AG09319 (cell line): ENCODE measurements at places on chromosomes 1 and 21.

- DNase-seq: peak; percentile 46
These were observed 39.9 kb upstream of the ABCA4 start for GRCh38 chr1:94160811-94161210.

DNA sequence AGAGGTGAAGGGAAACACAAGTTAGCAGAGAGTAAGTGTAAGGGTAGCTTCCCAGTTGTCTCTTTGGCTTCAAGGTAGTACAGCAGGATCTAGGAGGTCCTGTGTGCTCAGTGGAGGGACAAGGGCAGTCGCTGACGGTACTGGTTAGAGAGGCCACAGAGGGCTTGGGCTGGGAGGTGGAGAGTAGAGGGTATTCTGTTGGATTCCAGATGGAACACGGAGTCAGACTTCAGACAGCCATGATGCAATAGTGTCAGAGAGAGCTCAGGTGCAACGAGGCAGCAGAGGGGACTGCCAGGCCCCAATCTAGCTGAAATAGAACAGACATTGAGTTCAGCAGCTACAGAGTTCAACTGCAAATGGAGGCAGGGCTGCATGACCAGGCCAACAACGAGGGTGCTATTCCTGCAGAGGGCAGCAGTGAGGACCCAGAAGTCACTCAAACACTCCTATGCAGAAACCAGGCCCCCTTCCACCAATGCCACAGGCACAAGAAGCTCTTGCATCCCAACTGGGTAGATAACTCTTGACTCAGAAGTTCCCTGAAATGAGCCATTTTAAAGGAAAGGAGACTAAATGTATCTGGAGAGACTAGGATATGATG lies 325.0 kb upstream of the ESRRG start:
- no peak for DNase-seq

DNA sequence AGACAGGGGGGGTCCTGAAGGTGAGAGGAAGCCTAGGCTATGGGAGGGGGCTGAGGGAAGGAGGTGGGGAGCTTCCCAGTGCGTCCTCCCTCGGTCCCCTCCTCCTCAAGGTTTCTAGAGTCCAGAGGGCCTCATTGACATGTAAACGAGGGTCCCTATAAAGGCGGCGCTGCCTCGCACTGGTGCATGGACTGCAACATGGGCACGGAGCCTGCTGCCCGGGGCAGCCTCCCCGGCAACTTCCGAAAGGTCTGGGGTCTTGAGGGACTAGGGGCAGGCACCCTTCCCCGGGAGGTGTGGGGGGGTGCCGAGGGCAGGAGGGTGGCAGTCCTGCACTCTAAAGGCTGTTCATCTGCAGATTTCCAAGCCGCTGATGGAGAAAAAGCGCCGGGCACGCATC lies at the start of gene HES3:
TSS of gene HES3 (plus strand) at position 187 of the 400 bp plus-strand sequence. CDS start at position 374, 187 bp downstream.
- DNase-seq: no peak

GRCh38 chr1:70497152-70497551 lies 86.1 kb downstream of the CTH start:
- no peak for DNase-seq

GRCh38 chr1:30912913-30913652 lies 4.5 kb upstream of the SDC3 start:
- no peak for DNase-seq

GRCh38 chr1:209154912-209155311 lies 428.6 kb upstream of the CAMK1G start:
- DNase-seq: no peak

- DNase-seq: no peak
These were observed 93.0 kb downstream of the USH2A start for GRCh38 chr1:216330262-216330661.

- no peak for DNase-seq
These were observed 51.7 kb upstream of the SCMH1 start for GRCh38 chr1:41293779-41294178.

DNA sequence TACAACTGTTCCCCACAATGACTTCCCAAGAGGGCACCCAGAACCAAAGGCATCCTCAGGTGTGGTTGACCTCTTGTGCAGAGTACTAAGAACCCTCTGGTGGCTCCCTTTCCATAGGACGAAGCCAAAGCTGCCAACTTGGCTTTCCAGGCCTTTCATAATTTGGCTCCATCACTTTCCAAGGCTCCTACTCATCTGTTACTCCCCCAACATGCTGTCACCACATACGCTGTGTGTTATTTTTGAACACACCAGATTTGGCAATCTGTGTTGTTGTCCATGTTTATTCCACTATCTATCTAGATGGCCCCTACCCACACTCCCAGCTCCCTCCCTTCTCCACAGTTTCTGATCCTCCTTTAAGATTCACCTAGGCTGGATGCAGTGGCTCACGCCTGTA lies 10.2 kb upstream of the NKAIN1 start:
- DNase-seq: no peak

GRCh38 chr1:3119061-3119460 lies 50.1 kb downstream of the PRDM16 start:
- DNase-seq: no peak

GRCh38 chr21:21740207-21740606 lies 742.0 kb downstream of the NCAM2 start:
- DNase-seq: no peak

- no peak for DNase-seq
These were observed 2.0 kb downstream of the LORICRIN start for GRCh38 chr1:153261281-153262069.

- no peak for DNase-seq
These were observed 33.7 kb upstream of the KCNA2 start for GRCh38 chr1:110639724-110640386.

DNA sequence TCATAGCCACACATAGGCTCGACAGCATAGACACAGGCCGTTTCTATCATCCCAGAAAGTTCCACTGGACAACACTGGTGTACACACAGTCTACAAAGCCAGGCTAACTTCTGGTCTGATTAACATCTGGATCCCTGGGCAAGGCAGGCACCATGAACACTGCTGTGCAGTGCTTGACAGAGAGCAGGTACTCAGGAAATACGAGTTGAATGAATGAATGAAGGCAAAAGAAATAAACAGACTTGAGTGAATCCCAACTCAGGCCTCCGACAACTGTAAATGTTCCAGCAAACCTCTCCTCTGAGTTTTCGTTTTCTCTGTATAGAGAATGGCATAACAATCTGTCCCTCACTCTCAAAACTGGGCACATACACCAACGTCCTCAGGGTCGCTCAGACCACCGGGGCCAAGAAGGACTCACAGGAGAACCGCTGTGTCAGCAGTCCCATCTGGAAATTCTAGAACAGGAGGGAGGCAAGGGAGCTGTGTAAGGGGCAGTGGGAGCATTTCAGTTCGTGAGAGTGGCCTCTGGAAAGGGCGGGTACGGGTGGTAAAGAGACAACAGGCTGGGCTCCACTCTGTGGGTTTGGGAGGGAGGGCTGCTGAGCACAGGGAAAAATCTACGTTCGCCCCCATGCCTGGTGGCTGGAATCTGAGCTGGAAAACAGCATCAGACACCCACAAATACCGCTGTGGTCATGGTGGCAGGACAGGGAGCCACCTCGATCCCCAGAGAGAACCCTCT lies 15.1 kb upstream of the ECE1 start:
- DNase-seq: no peak

GRCh38 chr1:168509875-168510791 lies 33.7 kb downstream of the XCL2 start:
- DNase-seq: no peak

DNA sequence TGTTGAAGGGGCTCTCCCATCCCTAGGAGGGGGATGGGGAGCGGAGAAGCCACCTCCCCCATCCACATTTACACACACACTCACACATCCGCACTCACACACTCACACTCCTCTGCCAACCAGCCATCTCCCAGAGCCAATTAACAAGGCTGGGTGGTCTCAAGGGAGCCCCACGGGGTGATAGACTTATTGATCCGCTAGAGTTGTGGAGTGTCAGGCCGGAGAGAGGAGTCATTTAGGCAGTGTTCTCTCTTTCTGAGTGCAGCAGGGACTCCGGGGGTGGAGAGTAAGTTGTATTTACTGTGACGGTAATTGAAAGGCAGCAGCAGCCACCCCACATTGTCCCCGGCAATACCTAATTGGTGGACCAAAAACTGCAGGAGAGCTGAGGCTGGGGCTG lies 61.6 kb downstream of the KLHDC7A start:
- DNase-seq: no peak

DNA sequence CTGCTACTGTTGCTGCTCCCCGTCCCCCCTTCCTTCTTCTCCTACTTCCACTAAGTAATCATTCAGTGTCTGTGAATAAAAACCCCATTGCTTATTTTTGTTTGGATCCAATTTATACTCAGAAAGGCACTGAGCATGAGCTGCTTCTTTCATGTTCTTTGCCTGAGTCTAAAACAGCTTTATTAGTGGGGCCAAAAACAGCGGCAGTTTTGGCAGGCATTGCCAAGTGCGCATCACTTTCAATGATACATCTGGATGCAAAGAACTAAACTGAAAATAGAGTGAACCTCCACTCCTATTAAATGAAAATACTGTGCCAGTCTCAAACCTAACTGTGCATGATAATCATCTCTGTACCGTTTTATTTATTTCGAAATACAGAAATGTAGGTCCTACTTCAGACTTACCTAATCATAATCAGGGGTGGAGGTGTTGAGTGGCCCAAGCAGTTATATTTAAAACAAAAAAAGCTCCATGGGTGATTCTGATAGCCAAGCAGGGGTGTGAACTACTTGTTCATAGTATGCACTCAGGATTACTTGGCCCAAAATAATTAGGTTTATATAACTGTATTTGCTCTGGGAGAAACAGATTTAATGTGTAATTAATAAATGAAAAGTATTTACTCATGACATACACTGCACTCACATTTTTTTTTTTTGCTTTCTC lies 48.4 kb downstream of the NEK7 start:
- no peak for DNase-seq

DNA sequence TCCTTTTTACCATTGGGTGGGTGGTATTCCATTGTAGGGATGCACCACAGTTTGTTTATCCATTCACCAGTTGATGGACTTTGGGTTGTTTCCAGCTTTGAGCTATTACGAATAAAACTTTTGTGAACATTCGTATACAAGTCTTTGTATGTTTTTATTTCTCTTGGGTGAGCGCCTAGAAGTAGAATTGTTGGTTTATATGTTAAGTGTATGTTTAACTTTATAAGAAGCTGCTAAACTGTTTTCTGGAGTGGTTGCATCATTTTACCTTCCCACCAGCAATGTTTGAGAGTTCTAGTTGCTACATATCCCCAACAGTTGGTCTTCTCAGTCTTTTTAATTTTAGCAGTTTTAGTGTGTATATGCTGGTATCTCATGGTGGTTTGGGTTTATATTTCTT lies 132.5 kb downstream of the PEX14 start:
- DNase-seq: no peak

DNA sequence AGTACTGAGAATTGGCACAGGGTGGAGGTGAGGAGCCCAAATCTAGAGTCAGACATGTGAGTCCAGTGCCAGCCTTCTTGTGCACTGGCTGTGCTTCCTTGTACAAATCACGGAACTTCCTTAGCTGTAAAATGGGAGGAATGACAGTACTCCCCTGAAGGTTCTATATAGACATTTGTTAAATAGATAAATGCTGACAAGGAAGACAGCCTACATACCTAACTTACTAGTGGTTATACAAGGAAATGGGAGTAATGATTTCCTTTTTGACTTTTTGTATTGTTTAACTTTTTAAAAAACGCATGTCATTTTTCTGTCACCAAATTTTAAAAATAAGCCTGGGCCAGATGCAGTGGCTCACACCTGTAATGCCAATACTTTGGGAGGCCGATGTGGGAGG lies 50.2 kb downstream of the WARS2 start:
- DNase-seq: no peak

DNA sequence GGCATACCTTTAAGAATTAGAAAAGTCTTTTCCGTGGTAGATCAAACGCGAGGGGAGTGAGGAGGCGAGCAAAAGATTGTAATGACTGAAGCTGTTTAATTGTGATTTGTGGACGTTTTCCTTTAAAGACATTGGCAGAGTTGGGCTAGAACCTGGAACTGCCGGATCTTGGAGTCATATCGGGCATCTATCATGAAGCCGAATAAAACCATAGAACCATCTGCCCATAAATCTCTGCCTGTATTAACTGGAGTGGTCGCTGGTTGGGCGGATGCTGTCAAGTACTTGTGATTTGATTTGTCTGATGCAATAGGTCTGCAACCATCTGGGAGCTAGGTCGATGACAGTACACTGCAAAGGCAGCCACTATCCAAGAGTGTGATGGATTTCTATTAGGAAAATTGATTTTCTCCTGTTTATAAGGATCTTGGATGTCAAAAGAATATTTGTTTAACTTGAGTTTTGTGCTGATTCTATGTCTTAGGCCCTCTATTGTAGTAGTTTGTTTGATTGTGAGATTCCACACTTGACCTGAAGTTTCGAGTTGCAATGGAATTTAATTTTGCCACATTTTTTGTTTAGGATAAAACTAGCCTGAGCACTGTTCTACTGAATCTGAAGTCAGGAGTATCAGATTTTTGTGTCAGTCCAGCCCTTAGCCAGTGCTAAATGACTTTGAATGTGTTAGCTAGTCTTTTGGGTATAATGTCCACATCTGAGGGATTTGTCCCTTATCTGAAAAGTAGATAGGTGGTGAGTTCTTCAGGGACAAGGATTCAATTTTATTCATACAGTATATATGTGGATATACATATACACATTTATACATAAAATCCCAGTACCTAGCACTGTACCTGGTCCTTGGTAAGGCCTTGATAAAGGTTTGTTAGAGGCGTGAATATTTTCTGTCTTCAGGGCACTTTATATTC lies 1.2 kb downstream of the SARS1 start:
- peak; percentile 93 for DNase-seq

DNA sequence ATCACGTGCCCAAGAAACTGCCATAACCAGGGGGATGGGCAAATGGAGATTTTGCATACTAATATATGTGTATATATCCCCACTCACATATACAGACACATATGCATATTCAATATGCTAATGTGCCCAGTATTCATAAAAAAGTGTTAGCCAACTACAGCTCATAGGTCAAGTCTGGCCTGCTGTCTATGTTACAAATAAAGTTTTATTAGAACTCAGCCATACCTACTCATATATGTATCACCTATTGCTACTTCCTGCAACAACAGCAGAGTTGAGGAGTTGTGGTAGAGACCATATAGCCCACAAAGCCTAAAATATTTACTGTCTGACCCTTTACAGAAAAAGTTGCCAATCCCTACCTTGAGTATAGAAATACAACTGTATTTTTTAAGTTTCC lies 93.3 kb downstream of the SDCCAG8 start:
- no peak for DNase-seq

DNA sequence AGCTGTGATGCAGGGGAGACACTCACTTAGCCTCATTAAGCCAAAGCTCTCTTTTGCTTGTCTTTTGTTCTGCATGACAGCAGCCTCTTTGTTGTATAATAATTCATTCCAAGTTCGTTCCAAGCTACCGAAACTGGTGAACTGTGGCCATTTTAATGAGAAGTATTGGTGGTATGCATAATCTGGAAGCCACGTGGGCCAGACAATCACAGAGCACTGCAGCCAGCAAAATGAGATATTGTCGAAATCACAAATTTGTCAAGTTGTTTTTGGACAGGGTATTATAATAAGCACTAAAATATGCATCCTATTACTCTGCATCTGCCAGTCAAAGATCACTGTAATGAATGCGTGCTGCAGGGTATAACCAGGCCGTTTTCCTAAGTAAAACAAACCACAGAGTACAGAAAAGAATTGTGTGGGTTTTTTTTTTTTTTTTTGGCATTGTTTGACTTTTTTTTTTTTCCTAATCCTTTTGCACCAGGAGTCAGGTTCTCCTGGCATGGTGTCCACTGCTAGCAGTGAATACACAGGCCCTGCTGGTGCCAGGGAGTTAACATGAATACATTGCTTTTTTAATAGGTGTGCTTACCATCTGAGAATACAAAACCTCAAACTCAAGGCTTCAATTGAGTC lies 423.9 kb downstream of the PTBP2 start:
- DNase-seq: peak; percentile 93
